Upper lobe of right lung (tissue), 1 donor: ENCODE measurements at places on chromosomes 1 and 21. TPM values are rescaled to one million over a fixed set of nuclear protein-coding genes. Genes with fewer than 3 reads are reported as not detected.

RHCE gene
- 0.58 TPM for total RNA-seq

DNA sequence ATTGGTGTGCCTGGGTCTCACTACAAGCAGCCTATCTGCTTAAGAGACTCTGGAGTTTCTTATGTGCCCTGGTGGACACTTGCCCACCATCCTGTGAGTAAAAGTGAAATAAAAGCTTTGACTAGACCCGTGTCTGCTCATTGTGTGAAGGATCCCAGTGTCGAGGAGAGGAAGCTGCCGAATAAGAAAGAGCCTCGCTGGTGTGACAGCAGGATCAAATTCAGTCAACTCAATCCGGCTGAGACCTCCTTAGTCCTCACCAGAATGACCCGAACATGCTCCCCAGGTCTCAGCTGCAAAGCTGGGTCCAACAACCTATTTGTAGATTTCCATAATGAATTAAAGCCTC lies 14.8 kb downstream of the CD2 start:
- H3K27ac ChIP-seq, result no peak overlapping the region
- H3K4me3 ChIP-seq, result no peak overlapping the region
- no peaks in the 10 kb centered on the region for H3K36me3 ChIP-seq
- H3K27me3 ChIP-seq, result no peaks in the 10 kb centered on the region
- H3K4me1 ChIP-seq, result peaks cover 4% of the 10 kb centered on the region

DNA sequence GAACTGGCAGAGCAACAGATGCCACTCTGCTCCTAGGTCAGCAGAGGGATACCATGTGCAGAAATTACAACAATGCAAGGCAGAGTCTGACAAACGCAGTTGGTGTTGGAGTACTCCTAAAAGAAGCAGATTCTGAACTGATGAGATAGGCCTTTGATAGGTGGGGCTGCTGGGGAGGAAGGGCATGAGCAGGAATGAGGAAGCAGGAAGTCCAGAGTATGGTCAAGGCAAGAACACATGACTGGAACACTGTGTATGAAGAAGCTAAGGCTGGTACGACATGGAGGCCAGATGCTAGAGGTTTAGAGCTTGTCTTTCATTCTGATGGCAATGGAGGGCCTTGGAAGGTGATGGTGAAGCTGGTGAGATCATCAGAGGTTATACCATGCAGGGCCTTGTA lies 11.5 kb upstream of the THRAP3 start:
- H3K4me3 ChIP-seq, result no peak overlapping the region
- H3K27ac ChIP-seq, result no peak overlapping the region
- DNase-seq, result no peak
- no peaks in the 10 kb centered on the region for H3K27me3 ChIP-seq

DNA sequence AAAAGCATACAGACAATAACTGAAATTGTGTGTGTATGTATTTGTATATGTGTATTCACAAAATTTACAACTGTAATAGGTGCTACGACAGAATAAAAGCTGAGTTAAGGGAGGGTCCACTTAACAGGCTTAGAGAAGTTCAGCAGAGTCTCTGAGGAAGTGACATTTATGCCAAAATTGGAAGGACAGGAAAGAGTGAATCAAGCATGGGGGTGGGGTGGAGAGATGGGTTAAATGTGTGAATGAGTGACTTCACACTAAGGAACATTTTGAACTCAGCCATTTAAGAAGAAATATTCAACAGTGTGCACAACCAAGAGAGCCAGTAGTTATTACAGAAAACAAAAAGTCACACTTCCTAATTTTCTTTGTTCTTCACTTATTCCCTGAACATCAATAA lies 53.8 kb upstream of the RGS1 start:
- no peaks in the 10 kb centered on the region for H3K4me1 ChIP-seq
- H3K27me3 ChIP-seq, result no peaks in the 10 kb centered on the region
- H3K27ac ChIP-seq, result no peak overlapping the region
- no peak for DNase-seq
- no peak overlapping the region for H3K4me3 ChIP-seq
